Osteocyte (in vitro differentiated cells): ENCODE measurements at places on chromosomes 12 and 14. TPM values are rescaled to one million over a fixed set of nuclear protein-coding genes. Genes with fewer than 3 reads are reported as not detected.

- no peaks in the 10 kb centered on the region for H3K27me3 ChIP-seq
- H3K36me3 ChIP-seq, result peaks cover 3% of the 10 kb centered on the region
- H3K27ac ChIP-seq, result no peak overlapping the region
- no peak overlapping the region for H3K4me3 ChIP-seq
- peaks cover 6% of the 10 kb centered on the region for H3K4me1 ChIP-seq
Measured at GRCh38 chr12:95181103-95181502, 36.2 kb downstream of the FGD6 start.

DNA sequence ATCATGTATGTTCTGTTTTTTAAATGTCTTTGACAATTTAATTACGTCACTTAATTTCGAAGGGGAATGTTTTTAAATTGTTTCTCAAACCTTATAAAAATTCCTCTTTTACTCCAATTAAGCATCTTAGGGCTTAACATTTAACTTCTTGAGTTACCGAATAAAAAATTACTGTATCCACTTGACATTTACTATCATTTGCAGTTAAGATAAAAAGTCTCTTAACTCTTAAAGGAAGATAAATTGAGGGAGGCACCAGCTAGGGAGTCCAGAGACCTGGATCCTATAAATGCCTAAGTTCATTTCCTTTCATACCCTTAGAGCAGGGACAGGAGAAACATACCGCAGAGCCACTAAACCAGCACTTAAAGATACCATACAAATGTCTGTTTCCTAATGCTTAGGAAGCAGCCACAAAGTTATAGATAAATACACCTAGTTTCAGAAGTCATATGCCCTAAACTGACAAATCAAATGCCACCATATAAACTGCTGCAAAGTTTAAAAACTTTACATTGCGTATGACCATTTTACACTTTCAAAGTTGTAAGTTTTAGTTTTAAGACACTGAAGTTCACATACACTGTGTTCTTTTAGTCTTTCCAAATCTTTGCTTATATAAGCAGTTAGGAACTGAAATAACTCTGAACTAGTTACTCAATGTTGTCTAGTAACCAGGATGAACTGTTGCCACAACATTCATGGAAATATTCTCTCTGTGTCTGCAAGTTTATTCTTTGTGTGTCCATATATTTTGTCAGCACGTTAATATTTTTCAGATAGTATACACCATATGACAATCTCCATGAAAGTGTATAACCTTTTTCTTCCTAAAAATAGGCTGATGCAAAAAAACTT, 71.2 kb downstream of the GALNT4 start:
- DNase-seq, result no peak
- H3K27ac ChIP-seq, result peak overlapping the region; percentile 98
- H3K4me3 ChIP-seq, result no peak overlapping the region
- peaks cover 59% of the 10 kb centered on the region for H3K4me1 ChIP-seq
- H3K27me3 ChIP-seq, result no peaks in the 10 kb centered on the region

RECQL gene
- 40.7 and 43.4 TPM in 2 replicates for total RNA-seq

DNA sequence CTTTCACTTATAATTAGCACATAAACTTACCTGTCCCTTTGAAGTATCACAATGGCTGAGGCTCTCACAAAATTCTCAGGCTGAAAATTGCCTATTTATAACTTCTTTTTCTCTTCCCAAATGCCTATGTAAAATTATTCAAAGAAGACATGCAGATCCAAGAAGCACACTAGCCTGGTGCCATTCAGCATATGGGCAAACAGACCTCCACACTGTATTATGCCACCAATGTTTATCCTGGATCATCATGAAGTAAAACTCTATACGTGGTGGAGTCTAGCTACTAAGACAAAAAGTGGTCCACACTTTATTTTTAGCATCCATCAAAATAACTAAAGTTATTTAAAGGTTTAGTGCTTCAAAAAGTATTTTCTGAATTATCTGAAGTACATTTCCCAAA, 15.8 kb downstream of the TC2N start:
- no peaks in the 10 kb centered on the region for H3K36me3 ChIP-seq
- H3K4me3 ChIP-seq, result no peak overlapping the region
- H3K27me3 ChIP-seq, result peaks cover 40% of the 10 kb centered on the region
- H3K4me1 ChIP-seq, result no peaks in the 10 kb centered on the region
- H3K27ac ChIP-seq, result no peak overlapping the region

- no peaks in the 10 kb centered on the region for H3K4me1 ChIP-seq
- no peak overlapping the region for H3K4me3 ChIP-seq
- no peak for DNase-seq
- peaks cover 24% of the 10 kb centered on the region for H3K27me3 ChIP-seq
Measured at GRCh38 chr12:132380641-132381040, 51.3 kb upstream of the GALNT9 start.

ALG10B gene
- 11.8 and 12.5 TPM in 2 replicates for total RNA-seq

DNA sequence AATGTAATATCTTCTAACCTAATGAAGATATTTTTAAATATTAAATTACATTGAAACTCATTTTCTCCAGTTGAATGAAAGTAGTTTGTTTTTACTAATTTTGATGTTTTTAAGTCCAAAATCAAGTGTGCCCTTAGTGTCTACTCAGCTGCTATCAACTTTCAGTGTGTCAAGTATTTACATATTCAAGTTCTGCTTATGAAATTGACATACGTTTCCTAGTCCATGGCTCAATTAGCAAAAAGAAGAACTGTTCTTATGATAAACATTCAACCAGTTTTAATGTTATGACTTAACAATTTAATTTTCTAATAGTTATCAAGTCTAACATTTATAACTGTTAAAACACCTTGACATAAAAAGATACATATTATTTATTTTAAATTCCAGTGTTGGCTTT, 137.1 kb downstream of the DUSP6 start:
- no peak for DNase-seq
- H3K4me3 ChIP-seq, result no peak overlapping the region
- peaks cover 17% of the 10 kb centered on the region for H3K4me1 ChIP-seq
- no peaks in the 10 kb centered on the region for H3K27me3 ChIP-seq
- H3K36me3 ChIP-seq, result no peaks in the 10 kb centered on the region
- H3K27ac ChIP-seq, result no peak overlapping the region

DNA sequence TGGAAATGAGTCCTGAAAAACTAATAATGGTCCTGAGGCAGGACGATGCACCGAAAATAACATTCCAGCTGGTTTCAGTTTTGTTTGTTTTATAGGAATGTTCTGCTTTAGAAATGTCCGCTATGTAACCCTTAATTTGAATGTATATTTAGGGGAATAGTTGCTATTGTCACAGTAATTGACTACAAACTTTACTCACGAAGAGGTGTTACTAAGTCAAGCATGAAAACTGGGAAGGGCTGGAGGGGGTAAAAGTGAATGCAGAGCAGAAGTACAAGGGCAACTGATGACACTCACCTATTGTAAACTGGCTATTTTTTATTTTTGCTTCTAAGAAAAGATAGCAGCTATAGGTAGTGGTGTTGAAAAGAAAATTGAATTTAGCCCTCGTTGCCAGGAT, 230.7 kb upstream of the SYT10 start:
- H3K4me1 ChIP-seq, result no peaks in the 10 kb centered on the region
- no peaks in the 10 kb centered on the region for H3K27me3 ChIP-seq
- no peak overlapping the region for H3K27ac ChIP-seq

GLIPR1 gene
- total RNA-seq, result 37.8 and 38.9 TPM in 2 replicates

C14orf93 gene
- total RNA-seq, result 11.4 and 12.4 TPM in 2 replicates

- no peaks in the 10 kb centered on the region for H3K4me1 ChIP-seq
- no peak for DNase-seq
- no peaks in the 10 kb centered on the region for H3K36me3 ChIP-seq
- no peak overlapping the region for H3K4me3 ChIP-seq
- peaks cover 31% of the 10 kb centered on the region for H3K27me3 ChIP-seq
Measured at GRCh38 chr14:77088219-77088618, 9.8 kb upstream of the CIPC start.

- H3K27ac ChIP-seq, result peak overlapping the region; percentile 85
- peaks cover 2% of the 10 kb centered on the region for H3K36me3 ChIP-seq
- H3K4me1 ChIP-seq, result peaks cover 38% of the 10 kb centered on the region
- DNase-seq, result no peak
Measured at GRCh38 chr14:104794099-104794498, 1.4 kb downstream of the AKT1 start.

- no peaks in the 10 kb centered on the region for H3K27me3 ChIP-seq
- no peak overlapping the region for H3K4me3 ChIP-seq
- H3K27ac ChIP-seq, result peak overlapping the region; percentile 19
- H3K4me1 ChIP-seq, result peaks cover 59% of the 10 kb centered on the region
- DNase-seq, result no peak
Measured at GRCh38 chr12:65925626-65926025, 101.3 kb downstream of the HMGA2 start.

DNA sequence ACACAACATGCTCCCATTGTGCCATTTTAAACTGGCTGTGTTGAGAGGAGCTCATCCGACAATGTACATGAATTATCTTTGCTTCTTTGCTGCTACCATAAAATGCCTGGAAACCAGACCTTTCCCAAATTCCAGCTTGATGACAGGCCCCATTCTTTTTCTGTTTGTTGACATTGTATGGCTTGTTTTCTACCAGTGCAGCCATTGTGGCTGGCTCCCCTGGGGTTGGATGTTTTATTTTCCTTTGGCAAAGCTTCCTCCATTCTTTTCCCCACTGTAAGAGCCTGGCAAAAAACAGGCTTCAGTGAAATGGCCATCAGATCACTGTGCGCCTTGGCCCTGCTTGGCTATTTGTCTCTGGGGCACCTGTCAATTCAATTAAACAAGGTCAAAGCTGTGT, 532.5 kb downstream of the VRK1 start:
- no peak for DNase-seq
- no peaks in the 10 kb centered on the region for H3K36me3 ChIP-seq
- no peaks in the 10 kb centered on the region for H3K4me1 ChIP-seq
- no peaks in the 10 kb centered on the region for H3K27me3 ChIP-seq
- no peak overlapping the region for H3K4me3 ChIP-seq

TSHR gene
- not detected in 2 replicates for total RNA-seq

TPH2 gene
- total RNA-seq, result not detected in 2 replicates

DNA sequence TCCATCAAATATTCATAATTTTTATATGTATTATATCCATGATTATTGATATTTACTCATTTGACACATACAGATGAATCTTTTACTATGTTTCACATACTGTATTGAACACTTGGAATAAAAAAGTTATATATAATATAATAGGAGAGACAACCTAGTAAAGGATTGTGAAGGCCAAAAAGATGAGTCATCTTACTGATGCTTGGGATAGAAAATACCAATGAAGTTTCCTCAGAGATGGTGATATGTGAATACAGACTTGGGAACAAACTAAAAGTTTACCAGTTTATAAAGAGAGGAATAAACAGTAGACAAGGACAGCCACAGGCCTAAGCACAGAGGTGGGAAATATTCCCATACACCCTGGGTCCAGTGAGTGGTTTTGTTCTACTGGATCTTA, 743.9 kb upstream of the FLRT2 start:
- peaks cover 10% of the 10 kb centered on the region for H3K4me1 ChIP-seq
- no peak overlapping the region for H3K4me3 ChIP-seq
- H3K36me3 ChIP-seq, result peaks cover 2% of the 10 kb centered on the region
- no peak overlapping the region for H3K27ac ChIP-seq

- peak; percentile 89 for DNase-seq
- no peaks in the 10 kb centered on the region for H3K36me3 ChIP-seq
- no peak overlapping the region for H3K4me3 ChIP-seq
- peaks cover 46% of the 10 kb centered on the region for H3K4me1 ChIP-seq
- H3K27me3 ChIP-seq, result no peaks in the 10 kb centered on the region
Measured at GRCh38 chr14:53011053-53011462, 60.2 kb upstream of the FERMT2 start.

GRCh38 chr14:65927931-65928356, 515.4 kb downstream of the FUT8 start:
- H3K27ac ChIP-seq, result no peak overlapping the region
- no peaks in the 10 kb centered on the region for H3K36me3 ChIP-seq
- no peaks in the 10 kb centered on the region for H3K27me3 ChIP-seq
- no peaks in the 10 kb centered on the region for H3K4me1 ChIP-seq
- no peak overlapping the region for H3K4me3 ChIP-seq

SYNE3 gene
- 105 and 114 TPM in 2 replicates for total RNA-seq

DNA sequence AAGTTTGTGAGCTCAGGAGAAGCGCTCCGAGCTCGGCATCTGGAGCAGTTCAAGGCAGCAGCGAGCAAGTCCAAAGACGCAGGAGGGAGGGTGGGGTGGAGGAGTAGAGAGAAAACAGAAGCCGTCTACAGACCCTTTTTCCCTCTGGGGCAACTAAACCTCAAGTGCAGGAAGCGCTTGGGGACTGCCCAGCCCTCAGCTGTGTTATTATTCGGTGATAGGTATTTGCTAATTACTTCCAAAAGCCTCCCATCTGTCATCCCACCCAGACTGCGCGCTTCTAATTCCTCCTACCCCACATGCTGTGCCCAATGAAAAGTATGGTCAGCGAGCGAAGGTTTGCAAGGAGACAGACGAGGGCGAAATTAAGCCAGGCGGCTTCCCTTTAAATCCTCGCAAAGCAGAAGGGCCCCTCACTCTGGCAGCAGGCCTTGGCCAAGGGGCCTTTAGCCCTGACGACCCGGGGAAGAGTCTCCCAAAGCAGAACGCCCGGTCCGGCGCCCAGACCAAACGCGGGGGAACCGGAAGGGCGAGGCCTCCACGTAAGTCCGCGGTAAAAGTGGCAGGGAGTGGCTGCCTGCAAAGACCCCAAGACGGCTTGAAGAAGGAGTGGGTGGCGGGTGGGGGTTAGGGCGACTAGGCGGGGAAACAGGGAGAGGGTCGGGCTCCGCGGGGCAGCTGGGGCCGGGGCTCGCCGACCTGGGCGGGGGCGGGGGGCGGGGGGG, 507 bp upstream of the CD9 start:
- H3K36me3 ChIP-seq, result no peaks in the 10 kb centered on the region
- peak overlapping the region; percentile 72 for H3K4me3 ChIP-seq
- peaks cover 45% of the 10 kb centered on the region for H3K4me1 ChIP-seq
- H3K27ac ChIP-seq, result peak overlapping the region; percentile 88
